NCI-H1105 treated with DMSO at 0.1 percent for 48 hours (cell line): ENCODE measurements at places on chromosomes 3 and 15.

- peak; percentile 8 for DNase-seq
Measured at GRCh38 chr3:185555860-185556347, 3.5 kb upstream of the LIPH start.

DNA sequence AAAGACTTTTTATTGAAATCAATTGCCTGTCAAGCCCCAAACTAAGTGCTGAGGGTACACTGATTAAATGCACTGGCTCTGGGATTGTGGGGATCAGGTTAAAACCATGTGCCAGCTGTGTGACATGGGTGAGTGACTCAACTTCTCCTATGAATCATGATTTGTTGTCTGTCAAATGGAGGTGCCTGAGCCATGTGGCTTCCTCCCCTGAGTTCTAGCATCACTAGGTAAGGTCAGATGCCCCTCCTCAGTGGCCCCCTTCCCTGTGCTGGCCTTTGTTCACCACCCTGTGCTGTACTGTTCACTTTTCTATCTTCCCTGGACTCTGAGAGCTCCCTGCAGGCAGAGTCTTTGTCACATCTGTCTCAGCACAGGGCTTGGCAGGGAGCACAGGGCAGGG is 43.6 kb upstream of the ATP2B2 start:
- DNase-seq = no peak

DNA sequence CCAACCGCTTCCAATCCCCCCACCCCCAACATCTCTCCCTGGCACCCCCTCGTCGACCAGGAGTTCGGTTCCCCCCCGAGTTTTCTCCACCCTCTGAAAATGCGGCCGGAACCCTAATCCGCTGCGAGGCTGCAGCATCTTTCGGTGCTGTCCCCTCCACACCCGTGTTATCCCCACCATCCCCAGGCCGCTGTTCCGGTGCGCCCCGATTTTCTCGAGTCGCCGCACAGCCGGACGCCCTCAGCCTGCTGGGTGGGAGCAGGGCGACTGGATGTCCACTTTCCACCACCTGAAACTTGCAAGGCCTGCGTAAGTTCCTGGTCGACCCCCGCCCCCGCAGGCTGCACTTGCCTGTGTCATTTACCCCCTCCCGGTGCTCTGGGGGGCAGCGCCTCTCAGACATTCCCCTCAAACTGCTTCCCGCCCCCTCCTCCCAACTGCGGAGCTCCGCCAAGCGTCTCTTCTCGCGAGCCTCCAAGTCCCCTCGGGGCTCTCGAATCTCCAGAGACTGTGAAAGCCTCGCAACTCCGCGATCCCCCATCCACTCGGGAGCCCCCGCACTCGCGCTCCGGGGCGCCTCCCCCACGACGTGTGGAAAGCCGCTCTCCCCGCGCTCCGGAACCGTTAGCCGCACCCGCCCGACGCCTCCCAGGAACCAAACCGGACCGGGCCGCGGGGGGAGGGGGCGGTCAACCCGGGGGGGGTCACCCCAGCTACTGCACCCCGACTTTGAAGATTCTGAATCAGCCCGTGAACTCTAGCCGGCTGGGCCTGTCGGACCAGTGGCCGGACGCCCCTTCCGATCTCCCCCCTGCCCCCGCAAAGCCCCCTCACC is 566 bp downstream of the ETV5 start:
- DNase-seq = peak; percentile 36

DNA sequence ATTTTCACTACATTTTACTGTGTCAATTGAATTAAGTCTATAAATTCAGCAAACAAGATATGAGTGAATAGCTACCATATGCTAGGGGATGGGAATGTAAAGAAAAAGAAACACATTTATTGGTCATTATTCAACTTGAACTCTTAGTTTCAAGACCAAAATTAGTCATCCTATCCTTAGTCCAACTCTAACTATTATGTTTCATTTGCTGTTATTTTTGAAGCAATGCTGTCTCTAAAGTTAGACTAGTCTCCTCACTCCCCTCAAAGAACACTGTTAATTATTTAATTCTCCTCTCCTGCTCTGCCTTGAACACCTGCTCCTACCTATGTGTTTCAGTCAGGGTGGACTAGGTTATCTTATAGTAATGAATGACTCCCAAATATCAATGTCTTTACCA is 920.9 kb downstream of the TUSC7 start:
- DNase-seq = no peak

DNA sequence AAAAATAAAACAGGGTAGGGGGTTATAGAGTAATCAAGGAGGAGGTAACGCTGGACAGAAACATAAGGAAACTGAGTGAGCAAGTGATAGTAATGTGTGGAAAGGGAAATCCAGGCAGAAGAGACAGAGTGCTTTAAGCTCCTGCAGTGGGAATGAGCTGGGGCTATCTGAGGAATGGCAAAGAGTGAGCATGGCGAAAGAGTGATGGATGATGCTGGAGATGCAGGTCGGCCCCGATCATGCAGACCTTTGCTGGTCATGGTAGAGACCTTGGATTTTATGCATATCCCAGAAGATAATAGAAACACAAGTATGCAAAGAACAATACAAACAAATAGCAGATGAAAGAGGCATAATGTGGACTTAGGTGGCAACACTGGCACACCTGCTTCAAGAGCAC is 26.0 kb upstream of the ACAP2 start:
- DNase-seq = no peak

GRCh38 chr3:96266395-96267190 is 547.8 kb upstream of the EPHA6 start:
- no peak for DNase-seq

DNA sequence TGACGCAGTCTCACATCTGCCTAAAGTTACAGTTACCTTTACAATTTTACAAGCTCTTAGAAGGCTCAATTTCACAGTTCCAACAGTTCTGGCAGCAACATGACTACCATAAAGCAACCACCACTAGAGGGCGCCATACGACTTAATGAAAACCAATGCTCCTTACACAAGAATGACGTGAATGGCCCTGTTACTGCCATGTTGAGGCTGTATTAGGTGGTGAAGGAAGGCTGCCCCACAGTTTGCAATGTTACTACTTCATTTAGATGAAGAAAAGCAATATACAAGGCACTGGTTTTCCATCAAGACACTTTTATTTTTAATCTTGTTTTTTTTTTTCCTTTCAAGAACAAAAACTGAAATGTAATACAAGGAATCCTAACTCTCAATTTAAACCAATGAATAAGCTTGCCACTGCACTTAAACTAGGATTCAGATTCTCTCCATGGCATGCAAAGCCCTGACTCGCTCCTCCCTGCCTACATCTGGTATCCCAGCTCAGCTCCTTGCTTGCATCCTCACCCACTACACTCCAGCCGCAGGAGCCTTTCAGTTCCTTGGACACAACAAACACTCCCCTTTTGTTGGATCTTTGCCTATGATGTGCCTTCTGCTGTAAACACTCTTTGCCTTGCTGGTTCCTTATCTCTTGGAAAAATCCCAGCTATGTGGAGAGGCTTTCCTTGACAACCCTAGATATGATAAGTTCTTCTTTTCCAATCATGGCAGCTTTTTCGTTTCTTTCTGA is 270.7 kb downstream of the GBE1 start:
- DNase-seq = peak; percentile 75

- no peak for DNase-seq
Measured at GRCh38 chr15:45307230-45307924, 55.3 kb downstream of the SLC28A2 start.

DNA sequence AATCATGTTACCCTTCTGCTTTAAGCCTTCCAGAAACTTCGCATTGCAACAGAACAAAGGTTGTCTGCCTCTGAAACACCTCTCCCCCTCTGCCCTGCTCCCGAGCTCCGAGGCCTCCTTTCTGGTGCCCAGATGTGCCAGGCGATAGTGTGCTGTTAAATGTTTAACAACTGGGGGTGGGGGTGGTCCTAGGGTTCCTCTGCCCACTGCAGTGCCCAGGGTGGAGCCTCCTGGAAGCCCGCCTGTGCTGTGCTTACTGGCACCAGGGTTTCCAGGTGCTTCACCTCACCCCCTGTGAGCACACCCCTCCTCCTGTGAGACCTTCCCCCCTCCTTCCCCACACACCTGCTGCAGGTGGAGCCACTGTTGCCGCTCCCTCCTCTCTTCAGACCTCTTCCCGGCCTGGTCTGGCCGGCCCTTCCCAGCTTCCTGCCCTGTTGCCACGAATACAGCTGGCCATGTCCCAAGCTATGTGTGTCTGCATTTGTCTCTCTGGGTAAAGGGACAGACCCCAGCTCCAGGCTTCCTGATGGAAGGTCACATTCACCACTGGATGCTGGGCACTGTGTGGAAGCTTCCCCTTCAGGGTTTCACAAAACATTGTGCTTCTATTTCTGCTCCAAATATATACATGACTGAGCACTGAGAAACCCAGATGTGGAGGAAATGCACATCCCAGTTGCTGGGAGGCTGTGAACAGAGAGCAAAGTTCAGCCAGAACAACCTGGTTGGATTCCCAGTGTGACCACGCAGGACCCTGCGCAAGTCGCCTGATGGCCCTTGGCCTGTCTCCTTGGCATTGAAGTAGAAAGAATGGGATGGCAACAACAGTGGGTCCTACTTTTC is 37.2 kb downstream of the MGLL start:
- DNase-seq = peak; percentile 92

DNA sequence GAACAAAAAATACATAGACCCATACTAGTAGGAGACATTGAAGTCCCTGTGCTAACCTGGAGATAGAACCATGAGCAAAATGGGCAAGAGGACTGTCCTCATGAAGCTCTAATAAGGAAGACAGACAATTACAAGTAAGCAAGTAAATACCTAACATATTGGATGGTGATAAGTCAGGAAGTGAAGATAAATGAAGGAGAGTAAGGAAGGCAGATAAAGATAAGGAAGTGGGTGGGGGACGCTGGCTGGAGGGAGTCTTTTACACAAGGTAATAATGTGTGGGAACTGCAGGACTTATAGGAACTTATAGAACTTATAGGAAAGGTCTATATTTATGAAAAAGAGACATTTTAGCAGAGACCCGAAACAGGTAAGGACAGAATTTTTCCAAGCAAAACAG is 148.9 kb upstream of the ABI3BP start:
- DNase-seq = no peak

GRCh38 chr3:184727357-184728009 is 15.6 kb upstream of the MAGEF1 start:
- DNase-seq = peak; percentile 88

GRCh38 chr3:129560911-129561594 is 18.1 kb downstream of the H1-8 start:
- no peak for DNase-seq

- no peak for DNase-seq
Measured at GRCh38 chr3:33541918-33542317, 101.7 kb upstream of the UBP1 start.

GRCh38 chr3:140763532-140763931 is 85.7 kb downstream of the TRIM42 start:
- DNase-seq = peak; percentile 85

GRCh38 chr15:37873336-37873735 is 61.1 kb upstream of the TMCO5A start:
- no peak for DNase-seq

DNA sequence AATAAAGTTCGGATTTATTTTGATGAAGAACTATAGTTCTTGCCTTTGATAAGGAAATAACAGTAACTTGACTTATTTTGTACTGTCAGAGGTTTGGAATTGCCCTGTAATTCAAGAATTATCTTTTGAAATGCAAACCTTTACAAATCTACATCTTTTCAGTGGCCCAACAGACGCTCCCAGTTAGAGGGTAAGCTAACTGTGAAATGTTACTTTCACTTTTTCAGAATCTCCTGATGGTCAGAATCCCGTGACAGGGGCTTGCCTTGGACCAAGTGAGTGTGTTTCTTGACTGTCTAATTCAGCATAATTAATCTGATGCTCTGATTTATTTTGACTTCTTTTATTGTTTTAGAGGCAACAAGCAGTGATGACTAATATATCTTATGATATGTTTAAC is 262.5 kb downstream of the PLOD2 start:
- no peak for DNase-seq

DNA sequence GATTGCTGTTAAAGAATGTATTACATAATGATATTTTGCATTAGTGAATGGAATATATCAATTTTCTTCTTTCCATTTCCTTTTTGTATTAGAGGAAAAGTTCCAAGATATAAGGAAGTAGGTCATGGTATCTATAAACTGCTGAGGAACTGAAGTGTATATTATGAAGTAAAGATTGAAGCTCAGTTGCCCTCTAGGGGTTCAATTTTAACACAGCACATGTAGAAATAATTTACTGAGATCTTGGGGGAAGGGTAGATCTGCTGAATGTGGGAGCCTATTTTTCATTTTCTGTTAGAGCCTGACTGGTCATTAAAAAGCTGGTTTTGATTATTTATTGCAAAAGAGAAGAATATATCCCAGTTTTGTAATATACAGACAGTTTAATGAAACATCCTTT is 45.2 kb downstream of the CMC1 start:
- peak; percentile 32 for DNase-seq

- no peak for DNase-seq
Measured at GRCh38 chr3:187880441-187880840, 135.2 kb upstream of the BCL6 start.

- no peak for DNase-seq
Measured at GRCh38 chr3:130516645-130517512, at the start of gene COL6A6. Gene COL6A6, plus strand, starts transcription at chr3:130517177. Its CDS starts 43,188 bp downstream, at chr3:130560365.

- DNase-seq = no peak
Measured at GRCh38 chr3:39779511-39780230, 29.7 kb upstream of the MYRIP start.

GRCh38 chr15:93274257-93274656 is 185.2 kb upstream of the RGMA start:
- DNase-seq = no peak

DNA sequence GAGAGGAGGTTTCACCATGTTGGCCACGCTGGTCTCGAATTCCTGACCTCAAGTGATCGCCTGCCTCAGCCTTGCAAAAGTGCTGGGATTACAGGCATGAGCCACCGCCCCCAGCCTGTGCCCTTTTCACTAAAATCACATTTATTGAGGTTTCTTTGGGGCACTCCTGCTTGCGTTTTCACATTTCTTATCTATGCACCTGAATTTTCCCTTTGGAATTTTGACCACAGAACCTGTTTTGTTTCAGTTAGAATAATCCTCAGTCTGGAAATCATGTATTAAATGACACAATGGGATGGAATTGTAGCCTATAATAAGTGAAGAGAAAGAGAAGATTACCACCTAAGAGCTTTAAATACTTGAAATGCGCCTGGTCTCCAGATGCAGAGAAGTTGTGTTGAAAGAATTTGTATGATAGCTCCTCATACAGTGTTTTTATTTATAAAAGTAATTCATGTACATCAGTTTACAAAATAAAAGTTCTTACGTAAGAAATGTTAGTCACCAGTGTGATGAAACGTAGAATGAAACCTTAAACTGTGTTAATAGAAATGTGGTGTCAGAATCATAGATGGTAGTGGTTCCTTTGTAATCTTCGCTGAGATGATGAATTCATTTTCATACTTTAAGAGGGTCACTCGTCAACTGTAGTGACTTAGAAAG is 107.0 kb downstream of the TCF12 start:
- DNase-seq = no peak

GRCh38 chr15:41022487-41023090 is 69.3 kb downstream of the CHAC1 start:
- peak; percentile 40 for DNase-seq

GRCh38 chr3:158165141-158165655 is 55.3 kb downstream of the RSRC1 start:
- DNase-seq = peak; percentile 89

- DNase-seq = no peak
Measured at GRCh38 chr3:177126015-177126773, 71.1 kb downstream of the TBL1XR1 start.
